Breast epithelium (tissue), 4 donors: ENCODE measurements at places on chromosomes 6 and 20.

GRCh38 chr20:59809630-59810448, 123.6 kb downstream of the SYCP2 start:
- DNase-seq, result peak; percentile 33

- no peak for DNase-seq
Observed at GRCh38 chr6:123117145-123117908, 121.3 kb downstream of the CLVS2 start.

- DNase-seq, result no peak
Observed at GRCh38 chr6:106084106-106084988, 1.8 kb upstream of the PRDM1 start.

DNA sequence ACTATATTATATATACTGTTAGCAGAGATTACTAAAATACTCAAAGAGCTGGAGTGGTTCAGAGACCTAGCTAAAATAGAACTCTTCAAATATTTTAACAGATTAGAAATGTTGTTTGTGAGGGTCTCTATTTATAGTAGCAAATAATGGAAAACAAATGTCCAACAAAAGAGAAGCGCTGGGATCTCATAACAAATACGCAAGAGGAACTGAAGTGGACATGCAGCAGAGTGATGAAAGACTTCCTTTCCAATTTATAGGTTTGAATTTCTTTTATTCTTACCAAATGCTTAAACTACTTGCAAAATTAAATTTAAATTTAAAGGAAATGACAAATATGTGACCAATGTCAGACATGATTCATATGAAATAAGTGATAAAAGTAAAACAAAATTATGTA, 49.9 kb downstream of the PIGU start:
- DNase-seq, result no peak

DNA sequence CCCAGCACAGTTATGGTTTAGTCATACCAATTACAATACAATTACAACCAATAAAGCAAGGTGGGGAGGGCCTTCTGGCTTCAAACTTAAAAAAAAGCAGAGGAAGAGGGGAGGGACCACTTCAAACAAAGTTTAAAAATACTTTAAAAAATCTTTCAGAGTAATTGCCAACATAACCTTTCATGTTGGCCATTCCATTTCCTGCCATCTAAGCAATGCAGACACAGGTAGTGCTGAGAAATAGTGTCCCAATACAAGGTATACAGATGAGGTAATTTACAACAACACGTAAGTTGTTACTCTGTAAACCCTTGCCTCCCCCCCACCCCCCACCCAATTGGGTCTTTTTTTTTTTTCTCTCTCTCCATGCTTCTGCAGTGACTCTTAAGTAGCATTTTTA, 18.8 kb upstream of the TBC1D20 start:
- DNase-seq, result no peak

DNA sequence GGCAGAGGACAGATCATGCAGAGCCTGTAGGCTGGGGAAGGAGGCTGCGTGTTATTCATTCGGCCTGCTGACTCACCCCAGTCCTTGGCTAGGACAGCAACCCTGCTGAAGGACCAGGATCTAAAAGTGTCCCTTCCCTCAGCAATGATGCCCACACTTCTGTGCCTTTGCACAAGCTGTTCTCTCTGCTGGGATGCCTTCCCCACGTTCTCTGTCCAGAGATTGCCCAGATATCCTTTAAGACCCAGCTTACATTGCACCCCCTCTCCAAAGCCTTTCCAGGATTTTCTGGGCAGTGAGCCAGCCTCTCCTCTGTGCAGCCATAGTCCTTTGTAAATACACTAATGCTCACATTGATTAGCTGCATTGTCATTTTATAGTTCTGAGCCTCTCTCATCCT, 99.3 kb upstream of the CHD6 start:
- DNase-seq, result no peak

GRCh38 chr6:167799033-167799821, 27.5 kb upstream of the AFDN start:
- no peak for DNase-seq

GRCh38 chr6:23584134-23584763, 541.8 kb upstream of the NRSN1 start:
- DNase-seq, result no peak

DNA sequence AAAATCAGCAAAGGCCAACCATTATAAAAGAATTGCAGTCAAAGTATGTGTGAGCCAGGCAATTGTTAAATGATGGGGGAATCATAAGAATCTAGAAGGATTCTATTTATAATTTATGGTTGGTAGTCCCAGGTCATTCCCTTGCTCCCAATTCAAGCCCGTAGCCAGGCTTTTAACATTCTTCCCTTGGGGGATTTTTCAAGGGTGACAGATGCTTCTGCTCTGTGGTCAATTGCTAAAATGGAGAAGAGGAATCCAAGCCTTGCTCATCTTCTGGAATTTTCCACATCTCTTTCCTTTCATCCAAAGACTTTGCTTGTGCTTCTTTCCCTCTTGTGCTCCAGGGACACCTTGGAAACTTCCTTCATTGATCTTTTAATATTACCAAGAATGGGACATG, 18.0 kb upstream of the BCAS1 start:
- no peak for DNase-seq

- no peak for DNase-seq
Observed at GRCh38 chr20:4412216-4412615, 309.5 kb upstream of the PRND start.
